ENCODE measurements at places on chromosomes 12 and 14.

- DNase-seq = no peak
These were observed 1.4 kb downstream of the SERPINA11 start for GRCh38 chr14:94451091-94451771.

- DNase-seq = no peak
These were observed 218.9 kb downstream of the SEC23A start for GRCh38 chr14:38884109-38884508.

DNA sequence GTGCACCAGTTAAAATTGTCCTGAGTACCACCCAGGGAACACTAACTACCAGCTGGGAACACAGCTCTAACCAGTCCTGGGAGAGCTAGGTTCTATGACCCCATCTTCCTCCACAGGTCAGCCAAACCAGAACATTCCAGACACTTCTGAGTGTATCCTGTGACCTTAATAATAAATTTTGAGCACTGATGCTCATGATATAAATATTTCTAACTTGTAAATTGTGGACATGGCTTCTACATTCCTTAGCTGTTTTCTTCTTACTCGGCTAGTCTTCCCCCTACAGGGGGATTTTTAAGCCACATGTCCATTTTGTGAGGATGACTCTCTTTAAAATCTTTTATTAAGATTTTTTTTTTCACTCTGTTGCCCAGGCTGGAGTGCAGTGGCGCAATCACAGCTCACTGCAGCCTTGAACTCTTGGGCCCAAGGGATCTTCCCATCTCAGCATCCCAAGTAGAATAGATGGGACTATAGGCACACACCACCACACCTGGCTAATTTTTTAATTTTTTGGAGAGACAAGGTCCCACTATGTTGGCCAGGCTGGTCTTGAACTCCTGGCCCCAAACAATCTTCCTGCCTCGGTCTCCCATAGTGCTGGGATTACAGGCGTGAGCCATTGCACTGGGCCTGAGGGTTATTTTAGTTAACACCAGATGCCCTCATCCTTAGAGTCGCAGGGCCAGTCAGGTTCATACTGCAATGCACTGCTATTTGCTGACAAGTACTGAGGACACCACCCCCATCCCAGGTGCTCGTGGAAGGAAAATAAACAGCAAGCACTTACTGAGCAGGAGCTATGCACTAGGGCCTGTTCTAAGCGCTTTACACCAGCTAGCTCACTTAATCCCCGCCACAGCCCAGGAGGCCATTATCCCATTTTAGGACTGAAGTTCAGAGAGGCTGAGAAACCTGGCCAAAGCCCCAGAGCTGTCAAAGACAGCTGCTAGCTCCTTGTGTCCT, 142.6 kb upstream of the NCOR2 start:
- no peak for DNase-seq

- DNase-seq = no peak
These were observed 9.3 kb downstream of the C2CD5 start for GRCh38 chr12:22535038-22535437.

DNA sequence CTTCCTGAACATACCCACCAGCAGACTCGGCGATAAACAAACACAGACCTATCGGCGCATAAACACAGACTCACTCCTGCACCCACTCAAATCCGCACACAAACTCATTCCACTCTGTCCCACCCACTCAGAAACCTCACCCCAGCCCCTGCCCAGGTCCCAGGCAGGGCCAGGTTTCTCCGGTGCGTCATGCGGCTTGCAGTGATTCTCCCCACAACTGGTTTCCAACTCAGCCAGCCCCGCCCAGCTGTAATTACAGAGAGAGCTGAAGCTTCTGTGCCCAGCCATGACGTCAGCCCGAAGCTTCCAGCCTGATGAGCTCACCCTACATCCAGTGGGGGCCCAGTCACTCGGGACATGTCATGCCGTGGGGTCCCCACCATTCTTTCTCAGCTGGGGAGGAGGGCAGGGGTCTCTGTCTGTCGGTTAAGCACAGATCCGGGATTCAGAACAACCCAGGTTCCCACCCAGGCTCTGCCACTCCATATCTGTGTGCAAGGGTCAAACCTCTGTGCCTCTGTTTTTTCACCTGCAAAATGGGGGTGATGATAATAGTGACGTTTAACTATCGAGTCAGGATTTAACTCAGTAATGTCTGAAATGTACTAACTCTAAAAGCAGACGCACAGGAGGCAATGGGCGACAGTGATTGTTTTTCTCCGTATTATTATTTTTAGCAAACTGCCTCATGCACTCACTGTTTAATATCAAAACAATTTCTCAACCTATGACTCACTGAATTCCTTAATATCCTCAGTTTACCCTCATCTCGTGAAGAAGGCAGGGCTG, 2.3 kb upstream of the HSPB8 start:
- DNase-seq = no peak

- DNase-seq = no peak
These were observed 7.2 kb upstream of the FNTB start for GRCh38 chr14:64979336-64980074.

DNA sequence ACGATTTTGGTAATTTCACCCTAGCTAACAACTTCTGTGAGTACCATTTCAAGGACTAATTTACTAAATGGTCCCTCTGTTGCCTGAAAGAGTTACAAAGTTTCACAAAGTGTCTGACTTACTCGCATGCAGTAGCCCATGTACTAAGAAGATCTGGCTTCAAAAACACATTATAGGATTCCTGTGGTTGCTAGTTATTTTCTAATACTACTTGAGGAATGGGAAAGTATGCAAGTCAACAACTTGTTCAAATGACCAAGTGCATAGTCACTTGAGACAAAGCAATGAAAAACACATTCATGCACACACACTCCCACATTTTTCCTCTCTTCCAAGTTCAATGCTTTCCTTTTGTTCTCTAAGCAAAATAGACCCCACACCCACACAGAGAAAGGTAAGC, 219.7 kb upstream of the TMPO start:
- DNase-seq = no peak

GRCh38 chr12:106080791-106081170, 58.0 kb downstream of the NUAK1 start:
- no peak for DNase-seq
